ENCODE measurements at places on chromosomes 2 and 18. TPM values are rescaled to one million over a fixed set of nuclear protein-coding genes. Genes with fewer than 3 reads are reported as not detected.

The GAREM1 gene
- 3.3 TPM for total RNA-seq

The IL36A gene
- not detected for total RNA-seq

The VIT gene
- total RNA-seq, result not detected

The AMER3 gene
- total RNA-seq, result not detected

The E2F6 gene
- 29.5 TPM for total RNA-seq

The CRYGC gene
- not detected for total RNA-seq

The MTCL1 gene
- 60.5 TPM for total RNA-seq

The TMEM247 gene
- not detected for total RNA-seq

The VSNL1 gene
- total RNA-seq, result not detected

The EPHA4 gene
- 0.53 TPM for total RNA-seq

The EVX2 gene
- 0.02 TPM for total RNA-seq

The CDK5R2 gene
- 3.1 TPM for total RNA-seq

The LOXHD1 gene
- total RNA-seq, result not detected

The MARCHF4 gene
- 64.6 TPM for total RNA-seq

The GCG gene
- total RNA-seq, result not detected

The IL1R1 gene
- total RNA-seq, result 25.3 TPM

The MAP3K2 gene
- total RNA-seq, result 21.5 TPM

The SCTR gene
- not detected for total RNA-seq

The PAIP2B gene
- 0.23 TPM for total RNA-seq
